Activated naive CD4-positive, alpha-beta T cell treated with anti-CD3 and anti-CD28 coated beads for 36 hours (primary cell): ENCODE measurements at places on chromosomes 12 and 14. TPM values are rescaled to one million over a fixed set of nuclear protein-coding genes. Genes with fewer than 3 reads are reported as not detected.
A peak's percentile ranks its signal among the peaks of the same experiment; 100 is the strongest.

GRCh38 chr12:79388011-79388410 is 302.8 kb downstream of the PAWR start:
- no peaks in the 10 kb centered on the region for H3K27me3 ChIP-seq
- no peak for DNase-seq
- no peaks in the 10 kb centered on the region for H3K4me1 ChIP-seq
- no peaks in the 10 kb centered on the region for H3K36me3 ChIP-seq
- H3K4me3 ChIP-seq: no peak overlapping the region

GRCh38 chr14:88421286-88421685 is 35.8 kb downstream of the SPATA7 start:
- H3K4me1 ChIP-seq: peaks cover 3% of the 10 kb centered on the region
- H3K27me3 ChIP-seq: no peaks in the 10 kb centered on the region
- no peak overlapping the region for H3K4me3 ChIP-seq
- no peak overlapping the region for H3K27ac ChIP-seq
- no peak for DNase-seq

DNA sequence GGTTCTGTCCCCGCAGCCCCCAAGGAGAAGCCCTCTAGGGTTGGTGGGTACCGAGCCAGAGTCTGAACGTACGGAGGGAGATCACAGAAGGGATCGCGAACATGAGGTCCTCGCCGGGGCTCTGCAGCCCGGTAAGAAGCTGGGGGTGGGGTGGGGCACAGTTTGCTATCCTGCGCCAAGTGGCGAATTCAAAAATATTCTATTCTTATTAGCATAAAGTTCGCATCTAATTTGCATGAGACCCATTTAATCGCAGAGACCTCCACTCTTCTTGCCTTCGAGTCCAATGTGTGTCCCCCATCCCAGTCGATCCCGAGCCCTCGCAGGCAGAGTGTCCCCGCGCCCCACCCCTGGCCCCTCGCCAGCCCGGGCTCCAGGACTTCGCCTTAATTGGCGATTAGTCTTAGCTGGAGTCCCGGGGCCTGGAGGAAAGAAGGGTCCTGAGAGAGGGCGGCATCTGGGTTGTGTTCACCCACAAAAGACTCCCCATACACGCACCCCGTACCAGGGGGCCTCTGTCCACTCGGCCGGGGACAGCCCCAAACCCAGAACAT is 604 bp upstream of the ARHGEF25 start:
- H3K27me3 ChIP-seq: peaks cover 16% of the 10 kb centered on the region
- no peak for DNase-seq
- no peak overlapping the region for H3K27ac ChIP-seq

- no peak for DNase-seq
- H3K27me3 ChIP-seq: no peaks in the 10 kb centered on the region
- H3K4me1 ChIP-seq: peaks cover 2% of the 10 kb centered on the region
- H3K36me3 ChIP-seq: peaks cover 2% of the 10 kb centered on the region
These were observed 186.1 kb upstream of the GARIN2 start for GRCh38 chr14:67002994-67003753.

DNA sequence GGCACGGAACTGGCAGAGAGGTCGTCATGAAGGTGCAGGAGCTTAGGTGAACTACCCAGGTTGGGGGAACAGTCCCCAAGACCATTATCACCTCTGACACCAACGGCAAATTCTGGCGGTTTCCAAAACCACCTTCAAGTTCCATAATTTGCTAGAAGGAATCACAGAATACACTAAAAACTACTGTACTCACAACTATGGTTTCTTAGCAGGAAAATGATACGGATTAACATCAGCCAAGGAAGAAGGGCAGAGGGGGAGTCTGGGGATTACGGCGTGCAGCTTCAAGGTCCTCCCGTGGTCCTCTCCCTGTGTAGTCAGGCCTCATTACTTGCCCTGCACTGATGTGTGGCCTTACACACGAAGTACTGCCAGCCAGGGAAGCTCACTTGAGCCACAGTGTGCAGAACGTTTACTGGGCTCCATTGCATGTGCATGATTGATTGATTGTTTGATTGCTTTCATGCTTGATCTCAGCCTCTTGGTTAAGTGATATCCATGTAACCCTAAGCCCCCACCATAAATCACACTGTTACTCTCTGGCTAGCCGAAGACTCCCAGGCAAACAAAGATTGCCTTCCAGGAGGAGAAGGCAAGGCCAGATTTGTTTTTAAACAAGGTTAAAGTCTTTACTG is 837 bp upstream of the STX2 start:
- H3K4me3 ChIP-seq: peak overlapping the region; percentile 70
- no peaks in the 10 kb centered on the region for H3K36me3 ChIP-seq
- peak overlapping the region; percentile 21 for H3K27ac ChIP-seq
- no peaks in the 10 kb centered on the region for H3K27me3 ChIP-seq
- DNase-seq: no peak
- peaks cover 29% of the 10 kb centered on the region for H3K4me1 ChIP-seq

DNA sequence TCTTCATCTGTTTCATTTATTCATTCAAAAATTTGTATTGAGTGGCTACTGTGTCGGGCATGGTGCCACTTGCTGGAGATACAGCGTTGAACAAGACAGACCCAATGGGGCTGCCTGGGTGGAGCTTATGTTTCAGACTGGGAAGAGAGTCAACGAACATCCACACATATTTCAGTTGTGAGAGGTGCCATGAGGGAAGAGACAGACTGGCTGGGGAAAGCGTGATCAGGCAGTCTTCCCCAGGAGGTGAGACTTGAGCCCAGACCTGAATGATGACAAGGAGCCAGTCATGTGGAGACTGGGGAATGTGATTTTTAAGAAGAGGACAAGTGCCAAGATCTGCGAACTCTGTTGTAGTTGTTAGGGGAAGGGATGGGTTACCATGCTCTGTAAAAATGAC is 12.2 kb downstream of the BICD1 start:
- H3K4me3 ChIP-seq: no peak overlapping the region
- H3K27ac ChIP-seq: no peak overlapping the region
- no peaks in the 10 kb centered on the region for H3K36me3 ChIP-seq
- H3K4me1 ChIP-seq: peaks cover 7% of the 10 kb centered on the region

GRCh38 chr12:78483767-78484315 is 380.7 kb upstream of the SYT1 start:
- H3K4me3 ChIP-seq: no peak overlapping the region
- H3K27me3 ChIP-seq: no peaks in the 10 kb centered on the region
- H3K36me3 ChIP-seq: no peaks in the 10 kb centered on the region
- H3K27ac ChIP-seq: no peak overlapping the region

GRCh38 chr12:25433024-25433423 is 120.1 kb downstream of the LMNTD1 start:
- H3K27me3 ChIP-seq: no peaks in the 10 kb centered on the region
- H3K4me3 ChIP-seq: no peak overlapping the region
- DNase-seq: no peak
- no peak overlapping the region for H3K27ac ChIP-seq
- no peaks in the 10 kb centered on the region for H3K36me3 ChIP-seq

- H3K27ac ChIP-seq: peak overlapping the region; percentile 57
- peaks cover 9% of the 10 kb centered on the region for H3K36me3 ChIP-seq
- no peak for DNase-seq
- H3K27me3 ChIP-seq: no peaks in the 10 kb centered on the region
- H3K4me1 ChIP-seq: peaks cover 16% of the 10 kb centered on the region
These were observed 4.8 kb downstream of the SLC38A1 start for GRCh38 chr12:46264057-46264456.

The TRIM9 gene
- 1.1 TPM for total RNA-seq

The PROX2 gene
- 0.41 TPM for total RNA-seq

The ATP2A2 gene
- 98.6 TPM for total RNA-seq

The SHMT2 gene
- 542 TPM for total RNA-seq

The IL23A gene
- total RNA-seq: 12.6 TPM

The PTCSC3 gene
- total RNA-seq: not detected

The SERPINA10 gene
- total RNA-seq: not detected
